H4 (cell line): ENCODE measurements at places on chromosomes 4 and X. TPM values are rescaled to one million over a fixed set of nuclear protein-coding genes. Genes with fewer than 3 reads are reported as not detected.
A peak's percentile ranks its signal among the peaks of the same experiment; 100 is the strongest.

HTN3 gene
- not detected in 2 replicates for total RNA-seq

MAGED4B gene
- total RNA-seq: 13.2 and 27.5 TPM in 2 replicates

- DNase-seq: no peak
Measured at GRCh38 chrX:132651421-132652086, 162.7 kb upstream of the MBNL3 start.

DNA sequence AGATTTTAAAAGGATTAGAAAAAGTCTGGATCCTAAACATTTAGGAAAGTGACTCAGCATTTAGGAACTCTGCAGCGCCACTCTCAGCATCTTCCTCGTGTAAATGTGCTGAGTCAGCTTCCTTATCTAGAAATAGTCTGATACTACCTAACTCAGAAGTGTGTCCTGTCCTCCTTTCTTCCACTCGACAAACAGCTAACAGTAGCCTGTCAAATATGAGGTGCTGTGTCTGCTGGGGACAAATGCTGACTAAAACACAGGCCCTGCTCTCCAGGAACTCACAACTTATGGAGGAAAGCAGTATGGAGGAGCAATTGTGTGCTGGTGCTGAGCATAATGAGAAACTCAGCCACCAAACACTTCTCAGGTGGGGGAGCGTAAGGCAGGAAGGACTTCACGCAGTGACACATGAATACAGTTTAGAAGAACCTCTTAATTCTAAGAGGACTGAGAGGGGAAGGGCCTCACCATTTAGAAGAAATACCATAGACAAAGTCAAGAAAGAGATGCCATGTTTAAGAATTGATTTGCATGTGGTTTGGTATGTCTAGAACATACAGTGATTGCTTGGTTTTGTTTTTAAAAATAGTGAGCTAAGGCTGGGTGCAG, 125.3 kb downstream of the SOWAHB start:
- DNase-seq: peak; percentile 44

DNA sequence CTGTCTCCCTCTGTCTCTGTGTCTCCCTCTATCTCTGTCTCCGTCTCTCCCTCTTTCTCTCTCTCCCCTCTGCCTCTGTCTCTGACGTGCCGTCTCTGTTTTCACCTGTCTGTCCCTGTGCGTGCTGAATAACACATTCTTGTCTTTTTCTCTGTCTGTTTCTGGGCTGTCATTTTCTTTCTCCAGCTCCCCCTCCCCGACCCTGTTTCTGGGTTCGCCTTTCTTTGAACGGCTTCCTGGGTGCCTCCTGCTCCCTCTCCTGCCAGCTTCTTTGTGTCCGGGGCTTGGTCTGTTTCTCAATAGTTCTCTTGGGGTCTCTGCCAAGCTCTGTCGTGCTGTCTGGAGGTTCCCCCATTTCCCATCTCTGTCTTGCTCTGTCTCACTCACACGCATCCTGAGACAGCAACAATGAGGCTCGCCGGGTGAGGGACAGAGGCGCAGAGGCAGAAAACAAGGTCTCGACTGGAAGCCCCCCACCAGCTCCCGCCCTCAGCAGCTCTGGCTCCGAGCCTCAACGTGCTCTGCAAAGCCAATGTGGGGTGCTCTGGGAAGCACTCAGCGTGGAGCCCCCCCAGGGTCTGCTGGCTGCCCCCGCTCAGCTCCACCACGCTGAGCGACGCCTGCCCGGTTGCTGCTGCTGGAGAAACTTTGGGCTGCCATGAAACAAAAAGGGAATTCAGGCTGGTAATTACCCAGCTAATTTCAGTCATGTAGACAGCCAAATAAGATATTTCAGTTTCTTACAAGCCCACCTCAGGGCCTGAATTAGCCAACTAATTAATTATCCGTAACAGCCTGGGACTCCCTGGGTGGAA, 3.4 kb downstream of the CPLX1 start:
- no peak for DNase-seq
